HFFc6 (cell line): ENCODE measurements at places on chromosomes 7 and 10. TPM values are rescaled to one million over a fixed set of nuclear protein-coding genes. Genes with fewer than 3 reads are reported as not detected.

DNA sequence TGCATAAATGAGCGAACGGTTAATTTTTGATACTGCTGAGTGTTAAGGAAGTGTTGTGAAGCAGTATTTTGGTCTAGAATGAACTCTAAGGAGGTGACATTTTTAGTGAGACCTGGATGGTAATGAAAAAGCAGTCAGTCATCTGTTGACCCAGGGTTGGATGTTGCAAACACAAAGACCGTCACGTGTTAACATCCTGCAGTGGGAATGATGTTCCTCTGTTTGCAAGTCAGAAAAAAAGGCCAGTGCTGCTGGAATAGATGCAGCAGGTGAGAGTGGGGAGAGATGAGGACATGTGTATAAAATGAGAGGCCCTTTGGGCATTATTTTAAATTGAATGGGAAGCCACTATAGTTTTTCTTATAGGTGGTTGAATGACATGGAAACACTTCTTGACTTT is 39.3 kb downstream of the INSYN2A start:
- H3K4me1 ChIP-seq = peaks cover 47% of the 10 kb centered on the region
- peaks cover 11% of the 10 kb centered on the region; the same call in 1 of the 2 replicates for H3K36me3 ChIP-seq
- no peak for DNase-seq
- no peak overlapping the region for H3K27ac ChIP-seq
- H3K27me3 ChIP-seq = no peaks in the 10 kb centered on the region; the same call in none of the 2 replicates
- H3K4me3 ChIP-seq = no peak overlapping the region

- H3K27ac ChIP-seq = no peak overlapping the region
- no peaks in the 10 kb centered on the region for H3K36me3 ChIP-seq
- DNase-seq = no peak
- peaks cover 26% of the 10 kb centered on the region for H3K4me1 ChIP-seq
Measured at GRCh38 chr7:2295936-2296620, 18.2 kb downstream of the SNX8 start.

- H3K4me1 ChIP-seq = peaks cover 7% of the 10 kb centered on the region
- H3K27ac ChIP-seq = peak overlapping the region; percentile 21; the same call in 1 of the 2 replicates
- no peak for DNase-seq
Measured at GRCh38 chr10:51462076-51462779, 237.2 kb downstream of the CSTF2T start.

GRCh38 chr7:70215491-70215890 is 617.2 kb downstream of the AUTS2 start:
- no peaks in the 10 kb centered on the region for H3K4me1 ChIP-seq
- no peaks in the 10 kb centered on the region for H3K36me3 ChIP-seq
- no peak overlapping the region for H3K4me3 ChIP-seq
- H3K27me3 ChIP-seq = no peaks in the 10 kb centered on the region; the same call in 1 of the 2 replicates
- no peak for DNase-seq
- no peak overlapping the region for H3K27ac ChIP-seq

Gene PAX4
- not detected in 3 replicates for total RNA-seq

- no peak overlapping the region for H3K27ac ChIP-seq
- no peak for DNase-seq
- H3K4me3 ChIP-seq = no peak overlapping the region; the same call in 1 of the 2 replicates
- H3K36me3 ChIP-seq = no peaks in the 10 kb centered on the region
- no peaks in the 10 kb centered on the region for H3K27me3 ChIP-seq
Measured at GRCh38 chr7:14233868-14234369, 244.5 kb upstream of the ETV1 start.
